ENCODE measurements at places on chromosomes 5 and 9.
A peak's percentile ranks its signal among the peaks of the same experiment; 100 is the strongest.

DNA sequence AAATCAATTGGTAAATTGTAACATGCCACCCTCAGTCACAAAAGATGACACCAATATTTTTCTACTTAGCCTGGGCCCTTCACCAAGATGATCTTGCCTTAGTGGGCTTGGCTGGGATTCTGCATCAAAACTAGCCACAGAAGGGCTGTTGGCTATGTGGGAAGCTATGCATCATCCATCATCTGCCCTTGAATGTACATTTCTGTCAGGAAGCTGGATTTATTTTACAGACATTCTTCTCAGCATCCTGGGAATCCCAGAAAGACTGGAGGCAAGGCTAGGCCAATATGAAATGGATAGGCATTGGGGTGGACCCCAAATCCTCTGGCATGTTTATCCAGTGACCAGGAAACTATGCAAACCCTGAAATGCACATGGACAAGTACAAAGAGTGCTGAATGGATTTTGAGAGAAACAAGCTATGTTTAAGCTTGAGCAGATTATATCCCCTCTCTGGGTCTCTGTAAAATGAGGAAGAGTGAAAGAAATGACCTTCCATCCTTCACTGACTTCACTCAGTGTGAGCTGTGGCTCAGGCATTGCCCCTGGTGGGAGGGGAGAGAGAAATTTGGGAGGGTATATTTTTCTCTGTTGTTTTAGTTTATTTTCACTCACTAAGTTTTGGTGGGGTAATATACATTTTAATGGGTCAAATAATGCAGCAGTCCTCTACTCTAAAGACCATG lies 283.6 kb downstream of the EBF1 start:
- no peak for DNase-seq

DNA sequence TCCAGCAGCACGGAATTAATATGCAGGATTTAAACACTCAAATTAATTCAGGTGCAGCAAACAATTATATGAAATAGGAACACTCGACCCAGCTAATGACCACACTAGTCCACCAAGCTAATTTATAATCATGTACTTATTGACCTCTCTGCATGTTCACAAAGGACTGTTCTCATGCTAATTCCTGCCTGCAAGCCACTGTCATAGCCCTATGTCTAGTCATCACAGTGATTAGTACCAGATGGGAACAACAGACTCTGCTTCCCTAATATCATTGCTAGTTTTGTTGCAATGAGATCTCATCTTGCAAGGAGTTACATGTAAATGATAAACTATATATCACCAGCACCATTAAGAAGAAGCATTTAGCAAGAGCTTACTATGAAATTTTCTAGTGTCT lies 553.0 kb upstream of the GRAMD2B start:
- no peak for DNase-seq

GRCh38 chr5:39080597-39081204 lies 6.5 kb upstream of the RICTOR start:
- DNase-seq = peak; percentile 67

DNA sequence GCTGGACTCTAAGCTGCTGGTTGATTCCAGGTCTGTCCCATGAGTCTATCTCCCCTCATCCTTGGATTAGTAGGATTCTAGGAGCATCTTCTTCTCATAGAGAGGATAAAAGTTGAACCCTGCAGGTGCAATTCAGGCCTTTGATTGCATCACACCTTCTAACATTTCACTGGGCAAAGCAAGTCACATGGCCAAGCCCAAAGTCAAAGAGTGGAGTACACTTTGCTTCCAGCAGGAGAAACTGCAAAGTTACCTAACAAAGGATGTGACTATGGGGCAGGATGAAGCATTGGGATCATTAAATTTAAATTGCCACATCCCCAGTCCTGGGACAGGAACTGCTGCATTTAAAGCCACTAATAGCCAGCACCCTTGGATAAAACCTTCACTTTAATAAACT lies 51.0 kb upstream of the EGFLAM start:
- no peak for DNase-seq

DNA sequence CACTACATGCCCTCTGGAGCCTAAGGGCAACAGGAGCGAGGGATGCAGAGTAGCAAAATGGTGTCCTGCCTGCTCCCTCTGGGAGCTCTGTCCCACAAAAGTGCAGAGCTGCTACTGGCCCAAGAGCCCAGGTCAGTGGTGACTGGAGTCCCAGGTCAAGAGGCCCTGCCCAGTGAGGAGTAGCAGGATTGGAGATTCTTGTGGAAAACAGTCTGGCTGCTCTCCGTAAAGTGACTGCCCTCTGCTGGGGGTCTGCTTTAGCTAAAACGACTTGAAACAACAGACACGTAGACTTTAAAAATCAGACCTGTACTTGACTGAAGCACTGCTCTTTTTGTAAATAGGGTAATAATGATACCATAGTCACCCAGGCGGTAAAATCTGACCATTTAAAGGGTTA lies 917.0 kb downstream of the MAT2B start:
- DNase-seq = no peak
